Activated CD4-positive, alpha-beta T cell treated with anti-CD3 and anti-CD28 coated beads for 48 hours (primary cell): ENCODE measurements at places on chromosomes 12 and 14.

DNA sequence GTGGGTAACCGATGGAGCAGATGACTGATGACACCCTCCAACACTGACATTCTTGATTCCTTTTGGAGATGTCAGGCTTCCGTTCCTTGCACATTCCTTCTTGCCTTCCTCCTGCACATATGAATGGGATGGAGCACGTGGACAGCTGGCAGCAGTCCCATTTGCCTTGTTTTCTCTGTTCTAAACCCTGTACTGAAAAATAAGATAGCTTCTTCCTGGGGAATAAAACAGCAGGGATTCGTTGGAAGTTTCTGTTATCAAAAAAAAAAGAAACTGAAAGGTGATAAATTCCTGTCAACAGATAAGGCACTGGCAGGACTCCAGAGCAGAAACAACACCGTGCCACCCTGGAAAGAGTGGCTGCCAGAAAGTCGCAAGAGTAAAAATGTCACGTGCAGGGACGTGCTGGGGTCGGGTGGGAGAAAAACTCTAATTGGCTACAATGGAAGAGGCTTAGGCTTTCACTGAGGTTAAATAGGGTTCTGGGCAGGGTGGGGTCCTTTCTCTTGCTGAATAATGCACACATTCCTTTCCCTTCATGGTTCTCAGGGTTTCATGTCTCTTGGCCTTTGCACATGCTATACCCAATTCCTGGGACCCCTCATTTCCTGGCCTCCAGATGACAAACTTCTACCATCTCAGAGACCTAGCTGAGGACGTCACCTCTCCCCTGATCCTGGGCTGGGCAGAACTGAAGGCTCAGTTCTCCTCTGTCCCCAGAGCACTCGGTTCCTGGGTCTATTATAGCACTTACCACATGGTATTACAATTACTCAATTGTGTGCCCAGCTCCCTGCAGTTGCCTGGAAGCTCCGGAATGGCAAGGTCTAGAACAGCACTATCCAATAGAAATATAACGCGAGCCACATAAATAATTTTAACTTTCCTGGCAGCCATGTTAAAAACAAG lies 7.0 kb upstream of the NUAK1 start:
- no peak for DNase-seq

- peak; percentile 42 for DNase-seq
Measured at GRCh38 chr14:56119201-56119981, 1.2 kb downstream of the PELI2 start.

GRCh38 chr14:93538413-93538812 lies 107.7 kb downstream of the UNC79 start:
- DNase-seq = peak; percentile 20

DNA sequence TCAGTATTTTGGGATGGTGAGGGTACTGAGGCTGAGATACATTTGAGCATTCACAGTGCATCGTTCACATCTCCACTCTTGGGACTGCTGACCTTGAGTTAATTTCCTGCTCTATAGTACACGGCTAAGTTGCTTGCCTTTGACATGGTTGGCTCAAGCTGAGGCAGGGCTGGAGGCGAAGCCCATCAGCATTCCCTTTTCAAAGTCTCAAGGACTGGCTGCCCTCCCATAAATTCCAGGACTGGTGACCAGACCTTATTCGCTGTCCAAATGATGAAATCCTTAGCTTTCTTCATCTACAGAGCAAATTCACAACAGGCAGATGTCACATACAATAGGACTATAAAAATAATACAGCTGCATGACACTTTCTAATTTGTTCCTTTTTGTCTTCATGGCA lies 85.9 kb downstream of the SSPN start:
- DNase-seq = no peak

- no peak for DNase-seq
Measured at GRCh38 chr14:36515105-36515593, 4.9 kb downstream of the NKX2-1 start.

DNA sequence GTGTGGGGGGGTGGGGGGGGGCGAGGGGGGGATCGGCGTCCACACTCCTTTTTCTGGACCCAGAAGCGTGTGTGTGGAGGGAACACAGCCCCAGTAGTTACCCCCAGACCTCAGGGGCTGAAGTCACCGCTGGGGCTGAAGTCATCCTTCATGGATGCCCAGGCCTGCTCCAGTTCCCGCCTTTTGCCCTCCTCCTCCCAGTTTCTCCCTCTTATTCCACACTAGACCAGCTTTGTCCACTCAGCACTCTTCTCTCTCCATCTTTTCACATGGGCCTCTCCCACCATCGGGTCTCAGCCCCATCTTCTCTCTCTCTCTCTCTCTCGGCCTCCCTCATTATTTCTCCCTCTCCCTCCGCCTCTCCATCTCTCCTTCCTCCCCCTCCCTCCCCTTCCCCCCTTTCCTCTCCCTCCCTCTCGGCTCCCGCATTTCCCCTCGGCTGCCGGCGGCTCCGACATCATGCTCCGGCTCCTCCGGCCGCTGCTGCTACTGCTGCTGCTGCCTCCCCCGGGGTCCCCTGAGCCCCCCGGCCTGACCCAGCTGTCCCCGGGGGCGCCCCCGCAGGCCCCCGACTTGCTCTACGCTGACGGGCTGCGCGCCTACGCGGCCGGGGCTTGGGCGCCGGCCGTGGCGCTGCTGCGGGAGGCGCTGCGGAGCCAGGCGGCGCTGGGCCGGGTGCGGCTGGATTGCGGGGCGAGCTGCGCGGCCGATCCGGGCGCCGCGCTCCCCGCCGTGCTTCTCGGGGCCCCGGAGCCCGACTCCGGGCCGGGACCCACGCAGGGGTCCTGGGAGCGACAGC lies at the start of gene P3H3:
Gene P3H3, plus strand, starts transcription at position 426 of the 799 bp plus-strand sequence. Its CDS starts 34 bp downstream, at position 460.
- DNase-seq = no peak

- DNase-seq = no peak
Measured at GRCh38 chr12:57235728-57236131, 6.2 kb downstream of the SHMT2 start.

- no peak for DNase-seq
Measured at GRCh38 chr12:6643569-6644256, 3.5 kb downstream of the ACRBP start.

DNA sequence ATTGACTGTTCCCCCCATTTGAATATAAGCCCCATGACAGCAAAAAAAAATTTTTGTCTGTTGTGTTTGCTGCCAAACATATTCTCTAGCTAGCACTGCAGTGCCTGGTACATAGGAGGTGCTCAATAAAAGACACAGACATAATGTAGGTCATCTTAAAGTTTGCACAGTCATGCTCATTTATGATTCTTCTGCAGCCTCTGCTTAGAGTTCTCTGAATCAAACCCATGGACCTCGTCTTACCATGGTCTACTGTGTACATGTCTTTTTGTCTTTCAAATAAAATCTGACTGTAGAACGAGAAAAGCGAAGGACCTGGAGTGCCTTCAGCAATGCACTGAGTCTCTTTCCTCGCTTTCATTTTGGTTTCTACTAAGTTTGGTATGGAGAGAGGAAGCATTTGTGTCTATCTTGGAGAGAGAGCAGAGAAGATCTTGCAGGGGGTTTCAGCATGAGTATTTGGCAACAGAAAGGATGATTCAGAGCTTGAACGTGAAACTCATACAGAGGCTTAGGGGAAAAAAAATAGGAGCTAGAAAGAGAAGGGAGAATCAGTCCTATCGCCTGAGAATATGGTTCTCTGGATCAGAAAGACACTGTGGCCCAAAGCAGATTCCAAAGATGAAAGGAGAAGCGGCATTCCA lies 38.8 kb upstream of the TMCC3 start:
- DNase-seq = no peak

DNA sequence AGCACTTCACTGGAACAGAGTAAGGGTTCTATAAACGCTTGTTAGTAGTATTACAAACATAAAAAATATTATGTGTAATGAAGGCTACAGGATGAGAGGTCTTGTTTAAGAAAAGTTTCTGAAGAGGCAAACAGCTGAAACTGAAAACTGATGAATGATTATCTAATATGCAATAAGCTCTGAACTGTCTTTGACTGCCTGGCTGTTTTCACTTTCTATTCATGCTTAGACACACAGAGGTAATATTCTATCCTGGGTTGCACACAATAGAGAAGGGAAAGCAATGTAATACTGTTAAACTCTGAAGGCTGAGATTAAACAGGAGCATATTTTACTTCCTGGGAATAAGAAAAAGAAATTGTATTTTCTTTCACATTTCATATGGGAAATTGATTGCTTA lies 251.3 kb downstream of the ALX1 start:
- no peak for DNase-seq

DNA sequence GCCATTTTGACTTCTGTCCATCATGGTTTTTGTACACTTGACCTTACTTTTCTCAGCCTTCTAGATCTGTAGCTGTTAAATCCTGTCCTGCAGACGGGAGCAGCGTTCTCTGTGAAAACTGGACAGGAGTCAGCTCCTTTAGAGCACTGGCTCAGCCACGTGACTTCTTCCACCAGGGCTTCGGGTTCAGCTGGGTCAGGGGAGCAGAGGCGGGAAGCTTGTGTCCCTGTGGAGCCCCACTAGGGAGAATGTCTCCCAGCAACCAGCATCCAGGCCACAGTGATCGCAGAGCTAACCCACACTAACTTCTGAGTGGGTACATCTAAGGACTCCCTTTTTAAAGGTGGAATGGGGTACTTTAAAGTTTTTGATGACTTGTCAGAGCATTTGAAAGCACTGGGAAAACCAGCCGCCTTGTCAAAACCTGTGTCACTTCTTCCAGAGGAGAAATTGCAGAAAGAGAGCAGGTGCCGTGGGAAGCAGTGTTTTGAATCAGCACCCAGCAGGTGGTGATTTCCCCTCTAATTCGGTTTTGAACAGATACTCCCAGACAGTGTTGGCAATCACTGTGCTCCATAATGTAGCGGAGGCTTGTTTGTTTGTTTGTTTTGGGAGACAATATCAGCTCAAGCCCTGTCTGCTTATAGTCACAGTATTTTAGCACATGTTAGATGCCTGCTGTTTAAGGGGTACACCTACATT lies 17.9 kb downstream of the DERA start:
- no peak for DNase-seq

- DNase-seq = no peak
Measured at GRCh38 chr12:113138826-113139225, 3.3 kb upstream of the RASAL1 start.

DNA sequence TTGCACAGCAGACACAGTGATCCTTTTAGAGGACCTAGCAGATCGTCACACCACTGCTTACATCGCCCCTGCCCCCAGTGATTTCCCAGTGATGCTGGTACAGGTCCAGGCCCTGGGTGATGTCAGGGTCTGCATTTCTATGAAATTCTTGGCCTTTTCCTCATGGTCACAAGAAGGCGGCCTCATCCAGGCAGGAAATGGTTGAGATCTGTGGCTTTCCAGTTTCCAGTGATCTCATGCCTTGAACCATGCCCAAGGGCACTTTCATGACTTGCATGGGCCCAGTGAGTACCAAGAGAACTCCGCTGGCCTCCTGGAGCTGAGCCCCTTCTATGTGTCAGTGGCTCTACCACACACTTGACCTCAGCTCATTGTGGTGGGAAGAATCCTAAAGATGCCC lies 41.9 kb upstream of the BDKRB2 start:
- DNase-seq = no peak

- DNase-seq = no peak
Measured at GRCh38 chr12:86234316-86234855, 21.8 kb downstream of the MGAT4C start.

DNA sequence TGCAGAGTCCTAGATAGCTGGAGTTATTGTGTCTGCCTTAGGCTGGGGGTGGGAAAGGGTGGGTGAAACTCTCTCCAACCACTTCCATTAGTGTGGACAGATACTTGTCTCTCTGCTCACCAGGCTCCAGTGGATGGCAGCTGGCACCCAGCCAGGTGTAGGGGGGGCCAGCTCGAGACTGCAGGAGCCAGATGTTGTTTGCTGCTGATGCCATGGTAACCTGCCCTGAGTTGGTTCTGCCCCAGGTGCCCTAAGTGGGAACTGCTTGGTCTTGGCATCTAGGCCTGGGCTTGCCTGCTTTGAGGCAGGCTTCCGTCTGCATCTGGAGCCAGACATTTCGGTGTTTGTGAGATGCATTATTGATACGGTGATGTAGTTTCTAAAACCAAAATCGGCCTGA lies 82.2 kb downstream of the ADCK1 start:
- DNase-seq = no peak

DNA sequence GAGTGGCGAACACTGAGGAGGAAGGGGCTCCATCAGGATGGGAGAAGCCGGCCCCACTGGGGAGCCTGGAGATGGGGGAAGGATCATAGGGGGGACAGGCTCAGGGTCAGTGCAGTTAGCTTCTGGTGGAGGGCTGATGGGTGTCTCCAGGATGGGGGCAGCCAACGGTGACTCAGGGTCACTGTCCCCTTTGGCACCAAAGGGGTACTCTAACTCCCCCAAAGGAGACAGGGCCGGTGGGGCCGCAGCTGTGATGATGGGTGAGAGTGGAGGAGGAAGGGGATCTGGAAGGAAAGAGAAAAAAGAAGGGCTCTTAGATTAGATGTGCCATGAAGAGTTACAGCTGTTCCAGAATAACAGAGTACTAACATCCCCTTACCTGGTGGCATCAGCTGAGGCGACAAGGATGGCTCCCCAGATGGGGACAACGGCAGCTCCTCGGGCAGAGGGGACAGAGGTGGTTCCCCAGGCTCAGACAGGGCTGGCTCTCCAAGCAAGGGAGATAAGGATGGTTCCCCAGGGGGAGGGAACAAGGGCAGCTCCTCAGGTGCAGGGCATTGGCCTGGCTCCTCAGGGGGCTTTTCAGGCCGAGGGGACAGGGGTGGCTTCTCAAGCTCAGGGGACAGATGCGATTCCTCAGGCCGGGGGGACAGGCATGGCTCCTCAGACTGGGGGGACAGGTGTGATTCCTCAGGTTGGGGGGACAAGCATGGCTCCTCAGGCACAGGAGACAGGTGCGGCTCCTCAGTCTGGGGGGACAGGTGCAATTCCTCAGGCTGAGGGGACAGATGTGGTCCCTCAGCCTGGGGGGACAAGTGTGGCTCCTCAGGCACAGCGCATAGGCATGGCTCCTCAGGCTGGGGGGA lies 9.9 kb downstream of the KMT2D start:
- DNase-seq = no peak

DNA sequence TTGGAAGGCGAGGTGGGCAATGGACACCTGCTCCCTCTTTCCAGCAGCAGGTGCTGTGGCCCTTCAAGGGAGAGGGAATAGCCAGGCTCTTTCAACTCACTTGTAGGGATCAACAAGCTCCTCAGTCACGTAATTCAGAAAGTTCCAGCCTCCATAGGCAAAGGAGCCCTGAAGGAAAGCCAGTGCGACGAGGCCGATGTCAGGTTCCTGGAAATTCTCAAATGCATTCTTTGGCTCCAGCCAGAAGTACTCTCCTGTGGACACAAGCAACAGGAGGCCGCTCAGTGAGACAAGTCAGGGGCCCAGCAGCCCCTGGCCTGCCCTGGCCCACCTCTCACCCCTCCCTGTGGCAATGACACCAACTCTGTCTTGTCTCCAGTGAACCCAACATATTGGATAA lies 21.3 kb upstream of the CEBPE start:
- DNase-seq = no peak
